Stimulated activated CD4-positive, alpha-beta T cell treated with anti-CD3 and anti-CD28 coated beads, Interleukin-1b, Interleukin-23, amount 100 ng/mL, for 1 hour (primary cell): ENCODE measurements at places on chromosomes 5 and 9.

- no peak for DNase-seq
These were observed 62.6 kb downstream of the PPARGC1B start for GRCh38 chr5:149792540-149793255.

- no peak for DNase-seq
These were observed 98.8 kb upstream of the BASP1 start for GRCh38 chr5:17118631-17119030.

GRCh38 chr5:42887097-42887496, 75.4 kb upstream of the SELENOP start:
- DNase-seq = no peak

GRCh38 chr5:118228489-118228888, 759.9 kb downstream of the DTWD2 start:
- no peak for DNase-seq

DNA sequence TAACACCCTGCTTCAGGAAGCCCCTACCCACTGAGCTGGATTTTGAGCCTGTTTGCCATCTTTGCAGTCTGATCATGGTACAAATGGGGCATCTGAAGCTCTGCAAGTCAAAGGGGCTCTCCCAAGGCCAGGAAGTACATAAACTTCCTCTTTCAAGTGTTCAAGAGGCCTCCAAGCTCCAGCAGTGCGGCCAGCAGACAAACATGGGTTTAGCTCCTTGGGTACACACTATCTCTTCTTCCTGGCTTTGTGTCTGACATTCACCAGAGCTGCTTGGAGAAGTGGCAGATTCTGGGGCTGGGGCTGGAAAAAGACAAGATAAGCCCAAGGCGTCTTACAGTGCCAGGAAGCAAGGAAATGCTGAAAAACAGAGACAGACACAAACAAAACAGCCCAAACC, 34.1 kb downstream of the LAMC3 start:
- no peak for DNase-seq

GRCh38 chr5:80990971-80991370, 30.8 kb downstream of the RASGRF2 start:
- no peak for DNase-seq

GRCh38 chr5:170747851-170748250, 35.7 kb upstream of the GABRP start:
- DNase-seq = no peak

- DNase-seq = no peak
These were observed 127.9 kb downstream of the ADAMTS2 start for GRCh38 chr5:179217356-179217755.

GRCh38 chr9:4668604-4669003, 2.3 kb upstream of the SPATA6L start:
- no peak for DNase-seq

DNA sequence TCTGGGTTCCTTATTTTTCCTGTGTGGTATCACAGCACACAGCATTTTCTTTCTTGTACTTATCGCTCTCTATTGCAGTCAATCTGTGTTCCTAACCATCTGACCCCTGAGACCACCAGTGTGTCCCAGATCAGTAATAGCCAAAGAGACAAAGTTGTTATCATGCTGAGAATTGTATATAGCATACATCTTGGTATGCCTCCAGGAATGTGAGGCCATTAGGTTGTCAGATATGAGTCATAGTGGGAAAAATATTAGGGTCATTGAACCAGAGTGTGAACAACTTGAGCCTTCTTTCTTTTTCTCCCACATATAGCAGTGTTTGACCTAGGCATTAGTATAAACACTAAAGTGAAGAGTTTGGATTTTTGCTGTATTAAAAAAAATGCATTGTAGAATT, 106.3 kb downstream of the NDUFAF2 start:
- DNase-seq = no peak

GRCh38 chr5:2602451-2603271, 148.8 kb downstream of the IRX2 start:
- DNase-seq = no peak

GRCh38 chr9:19479874-19480273, 71.1 kb downstream of the ACER2 start:
- DNase-seq = no peak

DNA sequence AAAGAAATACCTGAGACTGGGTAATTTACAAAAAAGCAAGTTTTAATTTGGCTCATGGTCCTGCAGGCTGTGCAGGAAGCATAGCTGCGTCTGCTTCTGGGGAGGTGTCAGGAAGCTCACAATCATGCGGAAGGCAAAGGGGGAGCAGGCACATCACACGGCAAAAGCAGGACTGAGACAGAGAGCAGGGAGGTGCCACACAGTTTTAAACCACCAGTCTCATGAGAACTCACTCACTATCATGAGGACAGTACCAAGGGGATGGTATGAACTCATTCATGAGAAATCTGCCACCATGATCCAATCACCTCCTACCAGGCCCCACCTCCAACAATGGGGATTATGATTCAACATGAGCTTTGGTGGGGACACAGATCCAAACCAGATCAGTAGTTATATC, 96.2 kb downstream of the OSTF1 start:
- no peak for DNase-seq

DNA sequence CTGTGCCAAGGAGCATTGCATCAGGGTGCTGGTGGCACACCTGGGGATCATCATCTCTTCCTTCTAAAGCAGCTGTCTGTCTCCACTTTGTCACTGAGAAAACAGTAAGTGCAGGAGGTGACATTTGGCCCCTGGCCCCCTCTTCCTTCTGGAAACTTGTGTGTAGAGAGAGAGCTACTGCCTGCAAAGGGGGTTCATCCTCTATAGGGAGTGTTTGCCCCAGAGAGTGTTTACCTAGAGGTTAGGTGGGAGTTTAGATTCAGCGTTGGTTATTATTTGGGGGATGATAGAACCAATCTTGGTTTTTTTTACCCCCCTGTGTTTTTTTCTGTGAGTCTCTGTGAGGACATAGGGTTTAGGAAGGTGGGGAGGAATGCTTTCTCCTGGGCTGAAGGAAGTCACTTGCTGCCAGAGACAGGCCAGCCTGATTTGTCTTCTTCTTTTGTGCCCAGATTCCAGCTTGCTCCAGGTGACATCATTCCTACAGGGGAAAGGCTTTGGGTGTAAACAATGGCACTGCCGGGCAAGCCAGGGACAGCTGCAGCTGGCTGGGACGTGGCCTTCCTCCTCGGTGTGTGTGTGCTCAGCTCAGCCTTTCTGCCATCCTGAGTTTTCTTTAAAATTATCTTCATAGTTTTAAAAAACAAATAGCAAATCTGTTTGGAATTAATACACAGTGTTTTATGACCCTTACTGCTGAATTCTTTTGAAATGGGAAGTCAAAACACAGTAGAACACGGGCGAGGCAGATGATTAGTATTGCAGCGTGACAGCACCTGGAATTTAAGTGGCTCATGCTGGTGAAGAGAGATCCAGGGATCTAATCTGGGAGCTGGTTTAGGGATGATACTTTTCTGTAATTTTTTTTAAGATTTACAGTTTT, 24.5 kb downstream of the PRRC2B start:
- DNase-seq = no peak

- DNase-seq = no peak
These were observed 35.2 kb upstream of the GLDC start for GRCh38 chr9:6680797-6681146.

- DNase-seq = no peak
These were observed 662.4 kb downstream of the DTWD2 start for GRCh38 chr5:118325931-118326330.
